WTC11 (cell line): ENCODE measurements at places on chromosomes 5 and 9.

DNA sequence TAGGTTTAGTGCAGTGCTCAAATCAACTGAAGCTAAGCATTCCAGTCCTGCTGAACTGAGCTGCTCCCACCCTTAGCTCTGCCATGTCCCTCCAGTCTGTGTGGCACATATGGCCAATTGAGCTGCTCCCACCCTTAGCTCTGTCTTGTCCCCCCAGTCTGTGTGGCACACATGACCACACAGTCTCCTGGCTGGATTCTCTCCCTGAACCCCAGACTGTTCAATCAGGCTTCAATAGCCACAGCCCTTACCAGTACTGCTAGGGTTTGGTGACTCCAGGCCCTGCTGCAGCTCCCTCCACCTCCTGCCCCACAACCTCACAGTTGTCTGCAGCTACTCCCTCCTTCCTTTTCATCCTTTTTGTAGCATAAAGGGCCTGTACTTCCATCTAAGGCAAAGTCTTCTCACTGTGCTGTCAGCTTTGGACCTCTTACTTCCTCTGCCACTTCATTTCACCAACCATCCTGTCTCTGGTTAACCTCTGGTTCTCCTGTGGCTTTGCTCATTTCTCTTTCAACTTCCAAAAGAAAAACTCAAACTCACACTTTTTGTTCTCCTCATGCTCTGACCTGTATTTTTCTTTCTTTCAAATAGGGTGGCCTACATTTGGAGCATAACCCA, 50.8 kb downstream of the ADAMTS12 start:
- DNase-seq, result no peak

GRCh38 chr5:75236322-75237316, at the start of gene ANKRD31:
TSS of gene ANKRD31 (minus strand) at chr5:75236878. CDS start at chr5:75236686, 192 bp downstream.
- peak; percentile 76 for DNase-seq

DNA sequence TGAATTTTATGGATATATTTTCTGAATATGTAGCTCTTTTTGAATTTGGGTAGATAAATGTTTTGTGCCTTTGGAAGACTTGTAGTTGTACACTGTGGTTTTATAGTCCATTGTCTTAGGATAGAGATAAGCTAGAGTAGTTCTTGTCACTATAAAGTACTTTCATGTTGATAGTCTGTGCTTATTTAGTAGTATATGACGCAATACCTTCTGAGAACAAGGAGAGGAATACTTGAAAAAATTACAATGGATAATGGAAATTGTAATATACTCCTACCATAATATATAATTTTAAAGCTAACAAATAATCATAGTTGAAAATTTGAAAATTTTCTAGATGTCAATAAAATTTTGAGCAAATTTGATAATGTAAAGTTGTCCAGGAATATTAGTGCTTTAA, 664.0 kb downstream of the TLE4 start:
- no peak for DNase-seq

DNA sequence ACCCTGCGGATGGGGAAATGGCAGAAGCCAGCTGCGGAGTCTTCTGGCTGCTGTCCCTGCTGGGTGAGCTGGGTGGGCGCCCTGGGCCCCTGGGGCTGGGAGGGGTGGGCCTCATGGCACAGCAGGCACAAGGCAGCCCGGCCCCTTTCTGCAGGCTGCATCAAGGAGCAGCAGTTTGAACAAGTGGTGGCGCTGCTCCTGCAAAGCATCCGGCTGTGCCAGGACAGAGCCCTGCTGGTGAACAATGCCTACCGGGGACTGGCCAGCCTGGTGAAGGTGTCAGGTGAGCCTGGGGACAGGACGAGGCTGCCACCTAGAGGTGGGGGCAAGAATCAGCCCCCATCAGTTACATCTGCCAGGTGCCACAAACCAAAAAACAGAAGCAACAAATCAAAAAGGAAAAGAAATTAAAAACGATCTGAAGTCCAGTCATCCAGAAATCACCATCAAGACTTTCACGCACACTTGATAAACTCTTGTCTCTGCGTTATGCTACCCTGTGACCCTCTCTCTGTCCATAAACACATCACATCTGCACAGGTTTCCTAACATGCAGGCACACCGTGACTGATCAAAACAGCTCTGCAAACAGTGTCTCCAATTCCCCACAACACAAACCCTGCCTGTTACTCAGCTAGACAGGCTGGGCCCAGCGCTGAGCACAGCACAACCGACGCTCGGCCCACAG, 13.9 kb downstream of the REXO4 start:
- DNase-seq, result peak; percentile 72

GRCh38 chr5:33650911-33651310, 210.1 kb downstream of the TARS1 start:
- DNase-seq, result no peak

DNA sequence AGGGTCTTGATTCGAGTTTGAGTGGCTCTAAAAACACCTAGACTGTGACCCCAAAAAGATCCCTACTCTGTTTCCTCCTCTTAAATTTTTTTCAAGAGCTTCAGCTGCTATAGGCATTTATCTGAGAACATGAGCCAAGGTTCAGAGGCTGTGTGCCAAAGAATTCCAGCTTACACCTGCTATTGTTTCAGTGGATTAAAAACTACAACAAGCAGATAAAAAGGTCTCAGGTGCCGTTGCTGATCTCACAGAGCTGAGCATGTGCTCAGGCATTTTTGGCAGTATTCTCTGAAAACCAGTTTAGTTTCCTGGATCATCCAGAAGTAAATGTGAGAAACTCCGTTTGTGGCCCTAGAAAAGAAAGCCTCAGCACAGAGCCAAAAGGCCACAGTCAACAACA, 349.2 kb downstream of the DEPDC1B start:
- DNase-seq, result no peak

DNA sequence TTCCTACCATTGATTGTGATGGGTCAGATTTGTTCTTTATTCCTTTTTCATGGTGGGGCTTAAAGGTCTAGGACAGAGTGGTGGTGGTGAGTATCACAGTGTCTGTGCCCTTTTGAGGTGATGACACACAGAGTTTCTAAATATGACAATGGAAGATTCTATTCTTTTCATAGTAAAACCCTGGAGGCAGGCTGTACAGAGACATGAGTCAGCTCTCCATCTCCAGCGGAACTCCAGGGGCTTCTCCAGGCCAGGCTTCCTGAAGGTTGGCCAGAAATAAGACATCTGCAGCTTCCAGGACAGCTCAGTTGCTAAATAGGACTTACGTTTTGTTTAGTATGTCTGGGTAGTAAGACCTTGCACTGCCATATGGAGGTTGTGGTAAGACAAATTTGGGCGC, 229.5 kb downstream of the CD180 start:
- no peak for DNase-seq

DNA sequence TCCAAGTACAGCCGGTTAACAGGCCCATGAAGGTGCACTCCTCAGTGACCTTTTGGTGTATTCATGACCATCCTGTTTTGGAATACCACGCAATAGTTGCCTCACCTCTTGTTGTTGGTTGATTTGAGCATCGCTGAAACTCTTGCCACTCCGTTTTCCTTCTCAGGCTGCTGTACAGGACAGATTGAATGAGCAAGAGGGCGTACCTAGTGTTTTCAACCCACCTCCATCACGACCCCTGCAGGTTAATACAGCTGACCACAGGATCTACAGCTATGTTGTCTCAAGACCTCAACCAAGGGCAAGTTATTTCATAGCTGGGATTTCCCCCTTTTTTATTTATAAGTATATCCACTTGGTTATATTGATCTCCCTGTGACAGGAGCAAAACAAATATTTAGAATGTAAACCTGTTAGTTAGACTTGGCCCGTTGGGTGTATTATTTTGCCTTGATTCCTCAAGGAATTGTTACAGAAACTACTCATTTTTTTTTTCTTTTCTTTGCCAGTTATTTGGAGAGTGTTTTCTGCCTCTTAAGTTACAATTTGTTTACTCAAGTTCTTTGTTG, 38.1 kb downstream of the FAF2 start:
- no peak for DNase-seq

DNA sequence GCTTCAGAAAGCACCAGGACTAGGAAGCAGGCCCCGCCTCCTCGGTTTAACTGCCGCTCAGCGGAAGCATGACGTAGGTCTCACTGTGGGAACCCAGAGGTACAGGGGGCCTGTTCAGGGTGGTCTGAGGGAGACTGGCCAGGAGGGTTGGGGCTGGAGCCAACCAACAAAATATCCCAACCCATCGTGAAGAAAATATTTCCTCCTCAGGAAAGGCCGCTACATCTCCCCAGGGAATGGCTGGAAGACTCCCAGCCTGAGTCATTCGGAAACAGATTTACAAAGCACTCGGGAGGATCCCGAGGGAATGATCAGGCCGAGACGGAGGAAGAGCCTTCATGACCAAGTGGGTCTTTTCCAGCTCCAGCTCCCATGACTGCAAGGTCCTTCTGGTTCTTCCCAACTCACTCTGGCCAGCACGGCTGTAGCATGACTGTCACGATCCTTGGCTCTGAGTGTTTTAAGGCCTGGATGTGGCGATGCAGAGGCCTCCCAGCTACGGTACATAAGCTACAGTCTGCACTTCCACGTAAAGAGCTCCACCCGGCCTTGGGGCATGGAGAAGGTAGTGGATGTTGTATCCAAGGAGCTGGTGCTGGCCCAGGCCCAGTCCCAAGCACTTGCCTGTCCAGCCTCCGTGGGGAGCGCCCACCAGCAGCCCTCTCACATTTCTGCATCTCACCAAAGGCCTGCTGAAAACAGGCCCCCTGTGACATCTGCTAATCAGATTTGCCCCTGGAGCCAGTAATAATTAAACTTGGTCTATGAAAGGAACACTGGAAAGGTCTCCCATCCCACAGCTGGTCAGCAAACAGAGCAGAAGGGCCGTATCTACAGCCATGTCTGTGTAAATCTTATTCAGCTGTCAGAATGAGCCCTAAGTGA, 100.6 kb downstream of the LHFPL2 start:
- no peak for DNase-seq

DNA sequence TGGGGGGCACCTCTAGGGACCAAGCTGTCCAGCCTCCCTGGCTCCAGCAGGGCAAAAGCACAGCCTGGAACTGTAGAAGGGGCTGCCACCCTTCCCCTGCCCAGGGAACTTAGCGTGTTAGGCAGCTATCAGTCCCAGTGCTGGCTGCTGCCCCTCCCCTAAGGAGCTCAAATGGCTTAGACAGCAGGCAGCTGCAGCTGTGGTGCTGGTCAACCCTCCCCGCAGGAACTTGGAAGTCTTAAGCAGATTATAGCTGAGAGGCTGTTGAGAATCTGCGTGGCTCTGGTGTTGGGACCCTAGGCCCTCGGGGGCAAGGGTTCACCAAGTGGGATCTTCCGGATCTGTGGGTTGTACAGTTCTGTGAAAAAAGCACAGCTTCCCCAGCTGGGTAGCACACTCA, 536.5 kb upstream of the CDH10 start:
- DNase-seq, result no peak

- DNase-seq, result no peak
Observed at GRCh38 chr5:73967347-73967746, 341.4 kb downstream of the ARHGEF28 start.

- no peak for DNase-seq
Observed at GRCh38 chr9:134210511-134210907, 46.1 kb upstream of the RNU6ATAC start.

- no peak for DNase-seq
Observed at GRCh38 chr9:115164511-115164974, 46.6 kb upstream of the TNC start.

DNA sequence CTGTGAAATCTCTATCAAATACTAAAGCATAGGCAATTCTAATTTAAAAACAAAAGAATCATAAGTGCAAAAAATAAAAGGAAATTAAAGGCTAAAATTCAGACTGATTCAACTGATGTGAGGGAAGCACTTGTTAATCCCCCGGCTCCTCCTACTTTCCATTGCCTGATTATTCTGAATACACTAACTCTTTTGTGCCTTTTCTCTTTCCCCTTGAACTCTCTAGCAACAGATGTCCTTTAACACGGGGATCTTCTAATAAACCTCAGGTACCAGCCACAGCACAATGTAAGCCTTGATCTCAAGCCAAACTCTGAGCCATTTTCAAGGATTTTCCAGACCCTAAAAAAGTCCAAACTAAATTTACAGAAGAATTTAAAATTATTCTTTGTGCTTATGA, 61.5 kb downstream of the KCNV2 start:
- DNase-seq, result no peak

DNA sequence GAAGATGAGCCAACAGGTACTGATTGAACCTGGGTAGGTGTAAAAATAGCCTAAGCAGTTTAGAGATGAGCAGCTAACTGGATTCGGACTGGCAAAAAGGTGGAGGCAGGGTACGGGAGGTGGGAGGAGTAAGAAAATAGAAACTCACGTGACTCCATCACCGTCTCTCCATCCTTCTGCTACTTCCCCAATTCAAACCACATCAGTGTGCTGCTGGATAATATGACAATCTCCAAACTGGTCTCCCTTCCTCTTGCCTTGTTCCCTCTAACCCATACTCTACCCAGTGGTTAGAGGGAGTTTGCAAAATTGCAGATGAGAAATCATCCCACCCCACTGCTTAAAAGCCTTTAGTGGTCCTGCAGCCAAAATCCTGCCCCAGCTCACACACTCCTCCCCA, 42.7 kb downstream of the RIGI start:
- DNase-seq, result no peak

DNA sequence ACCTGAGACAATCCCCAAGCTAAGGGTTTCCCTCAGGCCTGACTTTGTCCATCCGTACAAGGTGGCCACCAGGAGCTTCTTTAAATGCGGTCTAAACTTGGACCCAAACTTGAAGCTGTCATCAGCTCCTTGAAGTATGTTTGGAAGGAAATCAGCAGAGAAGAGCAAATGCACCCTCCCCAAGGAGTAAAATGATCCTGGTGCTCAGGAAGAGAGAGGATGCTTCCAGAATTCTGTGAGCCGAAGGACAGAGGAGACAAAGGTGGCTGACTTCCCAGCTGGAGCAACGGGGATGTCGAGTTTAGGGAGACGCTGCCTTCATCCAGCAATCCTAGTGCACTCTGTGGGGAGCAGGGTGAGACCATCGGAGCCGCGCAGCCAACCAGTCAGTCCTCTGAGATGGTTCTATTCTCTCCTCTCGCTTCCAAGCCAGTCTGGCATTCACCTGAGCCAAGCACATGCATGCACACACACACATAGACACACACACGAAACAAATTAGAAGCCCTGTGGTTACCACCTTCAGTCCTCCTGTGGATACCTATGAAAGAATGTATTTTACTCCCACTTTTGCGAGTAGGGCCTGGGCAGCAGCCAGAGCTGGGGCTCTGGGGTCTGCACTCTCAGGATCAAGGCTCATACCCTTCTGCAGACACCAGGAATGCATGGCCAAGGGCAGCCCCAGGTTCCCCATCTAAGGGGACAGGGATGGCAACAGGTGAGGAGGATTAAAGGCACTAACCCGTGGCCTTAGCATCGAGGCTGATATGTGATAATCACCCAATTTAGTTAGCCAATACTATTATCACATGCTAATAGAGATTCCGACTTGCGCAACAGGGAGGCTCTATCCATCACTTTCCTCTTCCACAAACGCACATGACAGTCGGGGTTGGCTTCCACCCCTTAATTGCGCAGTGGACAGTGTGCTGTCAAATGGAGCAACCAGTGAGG, 75.8 kb downstream of the GTF3C4 start:
- no peak for DNase-seq

GRCh38 chr5:989961-990530, 18.6 kb upstream of the NKD2 start:
- peak; percentile 62 for DNase-seq

- DNase-seq, result no peak
Observed at GRCh38 chr5:20617841-20618240, 629.8 kb upstream of the CDH18 start.

GRCh38 chr9:70043689-70044489, at the start of gene MAMDC2:
TSS of gene MAMDC2 (plus strand) at chr9:70043848. CDS start at chr9:70044198, 350 bp downstream.
- peak; percentile 70 for DNase-seq

GRCh38 chr9:133054194-133054890, 7.4 kb upstream of the CEL start:
- DNase-seq, result no peak

- no peak for DNase-seq
Observed at GRCh38 chr9:108787690-108788048, 68.1 kb downstream of the ACTL7B start.
